CD14-positive monocyte (primary cell): ENCODE measurements at places on chromosomes 2 and 18. TPM values are rescaled to one million over a fixed set of nuclear protein-coding genes. Genes with fewer than 3 reads are reported as not detected.
A peak's percentile ranks its signal among the peaks of the same experiment; 100 is the strongest.

Gene ADRA2B
- not detected for polyA plus RNA-seq

GRCh38 chr2:24855726-24856125 is 62.5 kb downstream of the CENPO start:
- DNase-seq = no peak

GRCh38 chr18:14962626-14963025 is 214.7 kb downstream of the ANKRD30B start:
- DNase-seq = no peak

Gene ELOA2
- polyA plus RNA-seq = not detected

- DNase-seq = no peak
These were observed 42.0 kb upstream of the ZDBF2 start for GRCh38 chr2:206232287-206233035.

Gene POTEI
- polyA plus RNA-seq = not detected

- DNase-seq = no peak
These were observed 45.4 kb downstream of the RHBDD1 start for GRCh38 chr2:226881287-226881686.

GRCh38 chr2:120783371-120783791 is 47.7 kb downstream of the GLI2 start:
- no peak for DNase-seq

Gene MC2R
- polyA plus RNA-seq = not detected in 2 replicates

Gene ALK
- polyA plus RNA-seq = not detected

DNA sequence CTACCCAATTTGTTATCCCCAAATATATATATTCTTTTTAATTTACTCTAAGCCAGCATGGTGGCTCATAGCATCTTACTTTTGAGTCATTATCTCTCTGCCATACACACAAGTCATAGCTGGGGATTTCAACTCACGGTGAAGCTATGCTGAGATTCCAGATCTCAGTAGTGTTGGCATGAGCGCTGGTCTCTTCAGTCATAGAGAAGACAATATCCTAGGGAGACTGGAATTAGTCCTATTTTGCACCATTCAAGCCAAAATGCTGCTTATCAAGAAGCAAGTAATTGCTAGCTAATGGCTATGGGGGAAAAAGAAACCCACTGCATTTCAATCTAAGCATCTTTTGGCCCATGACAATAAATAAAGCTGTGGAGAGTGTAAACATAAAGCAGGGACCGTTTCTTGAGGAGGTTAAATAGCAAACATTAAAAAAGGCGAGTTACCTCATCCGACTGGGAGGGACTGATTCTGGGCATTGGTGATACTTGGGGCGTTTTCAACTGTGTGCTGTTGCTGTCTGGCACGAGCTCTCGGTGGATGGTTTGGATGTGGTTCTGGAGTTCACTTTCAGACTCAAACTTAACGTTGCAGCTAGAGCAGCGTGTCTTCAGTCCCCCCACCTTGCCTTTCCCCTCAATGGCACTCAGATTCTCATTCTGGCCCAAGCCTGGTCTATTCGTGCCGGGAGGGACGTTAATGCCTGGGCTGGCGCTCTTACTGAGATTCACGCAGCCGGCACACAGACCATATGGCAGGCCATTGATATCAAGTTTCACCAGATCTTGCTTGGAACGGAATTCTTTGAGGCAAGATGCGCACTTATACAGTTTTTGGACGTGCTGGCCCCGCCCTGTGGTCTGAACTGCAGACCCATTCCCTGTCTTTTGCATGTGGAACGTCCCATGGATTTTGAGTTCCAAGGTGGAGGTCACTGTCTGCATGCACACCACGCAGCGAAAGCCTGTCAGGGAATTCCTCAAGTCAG is 127.8 kb downstream of the ZNF521 start:
- DNase-seq = no peak

GRCh38 chr18:5413447-5413846 is 117.9 kb upstream of the ZBTB14 start:
- no peak for DNase-seq

- DNase-seq = no peak
These were observed 66.4 kb upstream of the NCK2 start for GRCh38 chr2:105678346-105678745.

Gene OSBPL1A
- polyA plus RNA-seq = 4.3 and 9.1 TPM in 2 replicates

GRCh38 chr2:170685591-170685990 is 29.5 kb upstream of the SP5 start:
- DNase-seq = no peak

Gene SPHKAP
- not detected for polyA plus RNA-seq

DNA sequence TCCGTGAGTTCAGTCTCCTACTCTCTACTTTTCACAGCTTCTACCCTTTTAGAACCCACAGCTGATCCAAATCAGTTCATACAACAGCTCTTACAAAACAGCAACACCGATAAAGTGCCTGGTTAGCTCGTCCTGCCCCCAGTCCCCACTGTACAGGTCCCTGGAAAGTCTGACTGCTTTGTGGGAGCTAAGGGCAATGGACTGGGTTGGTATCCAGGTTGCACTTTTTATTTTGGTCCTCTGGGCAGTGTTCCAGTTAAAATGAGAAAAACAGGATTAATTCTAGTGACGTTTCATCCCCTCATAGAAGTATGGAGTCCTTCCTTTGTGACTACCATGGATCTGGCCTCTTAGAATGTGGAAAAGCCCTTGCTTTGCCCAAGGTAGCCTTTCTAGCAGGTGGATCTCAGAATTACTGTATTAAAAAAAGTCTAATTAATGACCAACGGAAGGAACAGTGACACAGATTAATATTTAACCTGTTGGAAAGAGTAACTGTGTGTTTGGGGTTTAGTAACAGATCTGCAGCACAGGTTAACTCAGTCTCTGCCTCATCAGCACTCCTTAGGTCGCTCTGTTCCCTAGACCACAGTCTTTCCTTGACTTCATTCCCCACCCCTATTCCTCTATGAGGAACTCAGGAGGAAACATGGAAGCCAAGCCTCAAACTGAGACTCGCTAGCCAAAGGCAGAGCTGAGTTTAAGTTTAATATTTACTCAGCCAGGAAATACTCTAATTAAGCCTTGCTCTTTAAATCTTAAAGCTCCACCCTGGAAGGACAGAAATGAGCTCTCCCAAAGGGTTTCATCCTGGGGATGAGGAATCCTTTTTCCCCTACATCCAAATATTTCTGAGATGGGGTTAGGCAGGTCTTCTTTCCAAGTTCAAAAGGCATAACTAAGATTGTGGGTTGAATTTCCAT is 52.8 kb upstream of the ITGA6 start:
- no peak for DNase-seq

Gene LYPD1
- polyA plus RNA-seq = not detected

Gene GALNT13
- not detected in 2 replicates for polyA plus RNA-seq

Gene KCNS3
- not detected in 2 replicates for polyA plus RNA-seq

DNA sequence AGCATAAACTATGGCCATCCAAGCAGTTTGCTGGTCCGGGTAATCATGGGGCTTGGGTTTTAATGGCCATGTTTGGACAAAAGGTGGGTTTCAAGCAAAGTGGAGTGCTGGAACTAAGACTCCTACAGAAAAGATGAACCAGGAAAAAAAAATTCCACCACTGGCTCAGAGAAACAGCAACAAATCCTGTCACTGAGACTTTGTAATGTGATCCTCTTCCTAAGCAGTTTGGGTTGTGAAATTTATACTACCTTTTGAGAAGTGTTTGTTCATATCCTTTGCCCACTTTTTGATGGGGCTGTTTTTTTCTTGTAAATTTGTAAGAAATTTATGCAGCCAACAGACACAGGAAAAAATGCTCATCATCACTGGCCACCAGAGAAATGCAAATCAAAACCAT is 40.2 kb downstream of the MRPL33 start:
- DNase-seq = no peak

GRCh38 chr2:60882971-60883753 is 1.8 kb downstream of the REL start:
- DNase-seq = peak; percentile 77

- no peak for DNase-seq
These were observed 780.5 kb upstream of the FAM98A start for GRCh38 chr2:34379586-34379985.
